ENCODE measurements at places on chromosomes 3 and 15.

- no peak for DNase-seq
Measured at GRCh38 chr15:49978121-49978520, 140.9 kb downstream of the ATP8B4 start.

GRCh38 chr15:68421115-68421551 lies 10.8 kb downstream of the ITGA11 start:
- no peak for DNase-seq

DNA sequence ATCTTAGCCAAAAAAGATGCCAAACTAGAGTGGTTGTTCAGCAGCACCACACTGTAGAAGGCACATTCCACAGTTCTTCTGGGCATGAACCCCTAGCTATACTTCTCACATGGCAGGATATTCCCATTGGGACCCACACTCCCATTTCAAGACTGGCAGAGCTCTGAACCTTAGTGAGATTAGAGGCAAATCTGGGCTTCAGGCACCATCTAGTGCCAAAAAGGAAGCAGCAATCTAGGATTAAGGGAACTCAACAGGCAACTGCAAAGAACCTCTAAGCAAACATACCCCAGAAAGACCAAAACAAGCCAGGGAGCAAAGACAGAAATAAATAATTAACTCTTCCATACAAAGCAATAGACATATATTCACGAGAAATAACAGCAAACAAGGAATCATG lies 66.2 kb downstream of the TAFA4 start:
- DNase-seq, result no peak

- DNase-seq, result no peak
Measured at GRCh38 chr3:133050891-133051290, 12.7 kb downstream of the TMEM108 start.

GRCh38 chr3:113000691-113001090 lies 9.9 kb downstream of the GTPBP8 start:
- no peak for DNase-seq
